Esophagus mucosa (tissue), 1 donor: ENCODE measurements at places on chromosomes 11 and 22. TPM values are rescaled to one million over a fixed set of nuclear protein-coding genes. Genes with fewer than 3 reads are reported as not detected.

- no peak for ATAC-seq
These were observed 20.8 kb downstream of the IL10RA start for GRCh38 chr11:118007040-118007439.

GRCh38 chr11:68890490-68891231 lies 13.0 kb downstream of the MRPL21 start:
- ATAC-seq, result peak; percentile 35

Gene TANGO2
- total RNA-seq, result 10.6 TPM

- ATAC-seq, result no peak
These were observed 28.1 kb upstream of the SLC5A12 start for GRCh38 chr11:26749927-26750326.

DNA sequence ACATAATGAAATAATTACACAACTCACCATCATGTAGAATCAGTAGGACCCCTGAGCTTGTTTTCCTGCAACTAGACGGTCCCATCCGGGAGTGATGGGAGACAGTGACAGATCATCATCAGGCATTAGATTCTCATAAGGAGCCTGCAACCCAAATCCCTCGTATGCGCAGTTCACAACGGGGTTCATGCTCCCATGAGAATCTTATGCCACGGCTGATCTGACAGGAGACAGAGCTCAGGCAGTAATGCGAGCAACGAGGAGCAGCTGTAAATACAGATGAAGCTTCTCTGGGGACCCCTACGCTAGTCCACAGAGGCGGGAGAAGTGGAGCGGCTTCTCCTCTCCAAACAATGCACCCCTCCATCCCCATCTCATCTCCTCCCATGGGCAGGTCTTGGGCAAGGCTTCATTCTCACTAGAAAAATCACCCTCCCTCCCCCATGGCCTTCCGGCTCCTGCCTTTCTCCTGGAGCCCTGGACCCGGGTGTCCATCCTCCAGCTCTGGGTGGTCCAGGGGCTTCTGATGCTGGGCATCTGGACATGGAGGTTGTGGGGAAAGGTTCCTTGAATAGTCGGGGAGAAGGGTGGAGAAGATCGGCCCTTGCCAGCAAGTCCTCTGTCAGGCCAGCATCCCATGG lies 16.2 kb upstream of the RAC2 start:
- ATAC-seq, result no peak

Gene PHLDB1
- total RNA-seq, result 9.3 TPM

Gene P2RY6
- 1.0 TPM for total RNA-seq

Gene LRP5
- 15.9 TPM for total RNA-seq

Gene MS4A4A
- 0.24 TPM for total RNA-seq

Gene RAG2
- total RNA-seq, result not detected

Gene TRIM64
- not detected for total RNA-seq

Gene VWCE
- total RNA-seq, result 0.52 TPM

Gene FXYD2
- not detected for total RNA-seq

DNA sequence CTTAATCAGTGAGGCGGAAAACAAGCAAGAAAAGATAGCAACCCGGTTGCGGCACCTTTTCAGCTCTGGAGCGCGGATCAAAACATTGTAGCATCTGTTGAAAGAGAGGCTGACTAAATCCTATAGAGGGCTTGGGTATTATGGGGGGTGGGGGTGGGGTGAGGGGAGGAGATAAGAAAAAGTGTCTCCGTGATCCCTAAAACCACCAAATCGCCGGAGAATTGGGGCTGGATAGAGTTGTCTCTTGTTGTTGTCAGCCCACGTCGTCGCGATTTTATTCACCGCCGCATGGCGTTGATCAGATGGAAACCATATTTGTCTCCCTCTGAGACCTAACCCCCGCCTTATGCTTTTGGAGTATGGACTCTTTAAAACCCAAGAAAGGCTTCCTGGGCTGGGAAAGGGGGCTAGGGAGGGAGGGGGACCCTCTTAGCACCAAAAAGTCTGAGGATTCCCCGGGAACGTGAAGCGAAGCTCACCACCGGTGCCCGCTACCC lies 13.0 kb downstream of the PAX6 start:
- no peak for ATAC-seq

DNA sequence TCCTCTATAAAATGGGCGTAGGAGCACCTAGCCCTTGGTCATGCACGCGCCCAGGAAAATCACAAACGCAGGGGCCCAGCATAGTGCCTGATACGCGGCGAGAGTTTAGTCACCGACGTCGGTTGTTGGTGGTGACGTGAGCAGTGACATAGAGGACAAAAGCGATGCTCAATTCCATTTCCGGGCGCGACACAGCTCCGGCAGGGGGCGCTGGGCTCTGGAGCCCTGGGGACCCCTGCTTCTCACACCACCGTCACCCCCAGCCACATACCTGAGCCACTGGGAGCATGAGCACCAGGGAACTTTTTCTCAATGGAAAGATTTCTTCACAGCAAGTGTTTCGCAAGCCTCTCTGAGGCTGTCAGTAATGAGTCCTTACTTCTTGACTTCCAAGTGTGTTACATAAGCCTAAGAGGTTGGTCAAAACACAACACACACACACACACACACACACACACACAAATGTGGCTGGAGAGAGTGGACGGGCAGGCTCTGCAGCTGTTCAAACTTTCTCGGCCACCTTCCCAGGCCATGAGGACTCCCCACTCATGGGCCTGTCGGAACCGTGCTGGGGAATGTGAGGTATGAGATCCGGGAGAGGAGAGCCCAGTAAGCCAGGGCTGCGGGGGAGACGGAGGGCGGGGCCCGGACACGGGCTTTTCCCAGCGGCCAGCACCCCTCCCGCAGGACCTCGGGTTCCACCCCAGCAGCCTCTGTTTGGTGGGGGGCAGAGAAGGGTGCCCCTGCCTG lies 36.9 kb upstream of the LINC01488 start:
- ATAC-seq, result peak; percentile 45

DNA sequence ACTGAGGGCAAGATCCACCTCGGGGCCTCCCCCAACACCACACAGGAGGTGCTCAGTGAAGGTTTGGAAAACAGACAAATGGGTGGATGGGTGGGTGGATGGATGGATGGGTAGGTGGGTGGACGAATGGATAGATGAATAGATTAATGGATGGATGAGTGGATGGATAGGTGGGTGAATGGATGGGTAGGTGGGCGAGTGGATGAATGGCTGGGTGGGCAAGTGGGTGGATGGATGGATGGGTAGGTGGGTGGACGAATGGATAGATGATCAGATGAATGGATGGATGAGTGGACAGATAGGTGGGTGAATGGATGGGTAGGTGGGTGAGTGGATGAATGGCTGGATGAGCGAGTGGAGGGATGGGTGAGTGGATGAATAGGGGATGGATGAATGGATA lies 863 bp upstream of the PRR33 start:
- no peak for ATAC-seq

DNA sequence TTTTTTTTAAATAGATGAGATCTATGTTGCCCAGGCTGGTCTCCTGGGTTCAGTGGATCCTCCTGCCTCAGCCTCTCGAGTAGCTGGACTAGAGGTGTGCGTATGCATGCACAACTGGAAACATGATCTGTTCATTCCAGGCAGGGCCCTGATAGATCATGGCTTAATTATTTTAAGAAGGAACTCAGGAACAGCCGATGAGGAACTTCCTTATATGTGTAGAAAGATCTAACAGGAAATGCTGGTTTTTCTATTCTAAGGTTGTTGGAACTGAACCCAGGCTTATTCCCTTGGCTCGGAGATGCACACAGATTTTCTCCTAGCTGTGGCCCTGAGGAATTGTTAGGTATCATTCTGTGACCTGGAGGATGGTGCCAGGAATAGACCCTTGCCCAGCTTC lies 32.4 kb downstream of the SPECC1L start:
- peak; percentile 73 for ATAC-seq

DNA sequence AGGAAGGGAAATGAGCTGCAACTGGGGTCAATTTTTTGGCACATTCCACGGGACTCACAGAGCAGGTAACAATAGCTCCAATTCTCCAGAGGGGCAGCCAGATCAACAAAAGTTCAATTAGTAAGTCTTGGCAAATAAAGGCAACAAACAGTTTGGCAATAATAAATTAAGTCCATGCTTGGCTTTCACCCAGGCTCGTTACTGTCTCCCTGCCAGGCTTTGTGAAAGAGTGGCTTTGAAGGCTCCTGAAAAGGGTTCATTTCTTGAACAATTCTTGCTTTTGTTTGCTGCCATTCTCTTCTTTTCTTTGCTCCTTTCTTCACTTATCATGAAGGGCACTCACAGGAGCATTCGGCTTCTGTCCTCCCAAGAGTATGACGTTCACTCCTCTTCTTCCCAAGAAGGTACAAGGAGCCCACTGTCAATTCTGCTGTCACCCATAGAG lies 123.3 kb downstream of the APIP start:
- no peak for ATAC-seq

- ATAC-seq, result no peak
These were observed 9.4 kb downstream of the PARVA start for GRCh38 chr11:12386745-12387144.

- no peak for ATAC-seq
These were observed 50.0 kb upstream of the RFPL3 start for GRCh38 chr22:32307617-32308016.

DNA sequence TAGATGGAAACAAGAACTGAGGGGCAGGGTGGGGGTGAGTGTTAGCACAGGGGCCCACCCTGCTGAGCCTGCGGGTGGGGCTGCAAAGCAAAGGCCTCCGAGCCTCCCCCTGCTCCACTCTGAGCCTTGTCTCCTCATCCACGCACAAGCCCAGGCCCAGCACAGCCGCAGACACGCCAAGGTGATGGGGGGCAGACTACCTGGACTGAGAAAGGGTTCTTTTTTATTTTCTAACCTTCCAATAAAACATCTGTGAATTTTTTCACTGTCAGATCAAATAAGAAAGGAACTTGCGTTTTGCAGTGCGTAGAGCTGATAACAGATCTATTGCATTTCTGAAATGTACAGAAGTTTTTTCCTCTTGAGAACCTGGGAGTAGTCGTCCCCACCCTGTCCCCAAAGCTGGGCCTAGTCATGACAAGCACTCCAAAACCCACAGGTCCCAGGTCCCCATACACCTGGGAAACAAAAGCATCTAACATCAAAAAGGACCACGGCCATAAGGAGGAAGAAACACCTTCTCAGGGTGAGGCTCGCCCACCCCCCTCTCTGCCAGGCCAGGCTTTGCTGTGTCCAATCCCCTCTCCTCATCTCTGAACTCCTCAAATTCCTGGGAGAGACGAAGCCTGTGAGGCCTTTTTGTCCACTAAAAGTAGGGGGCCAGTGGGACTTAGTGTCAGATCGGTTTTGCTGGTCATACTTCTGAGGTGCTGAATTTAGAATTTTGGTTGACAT lies 22.7 kb upstream of the CD5 start:
- ATAC-seq, result no peak

DNA sequence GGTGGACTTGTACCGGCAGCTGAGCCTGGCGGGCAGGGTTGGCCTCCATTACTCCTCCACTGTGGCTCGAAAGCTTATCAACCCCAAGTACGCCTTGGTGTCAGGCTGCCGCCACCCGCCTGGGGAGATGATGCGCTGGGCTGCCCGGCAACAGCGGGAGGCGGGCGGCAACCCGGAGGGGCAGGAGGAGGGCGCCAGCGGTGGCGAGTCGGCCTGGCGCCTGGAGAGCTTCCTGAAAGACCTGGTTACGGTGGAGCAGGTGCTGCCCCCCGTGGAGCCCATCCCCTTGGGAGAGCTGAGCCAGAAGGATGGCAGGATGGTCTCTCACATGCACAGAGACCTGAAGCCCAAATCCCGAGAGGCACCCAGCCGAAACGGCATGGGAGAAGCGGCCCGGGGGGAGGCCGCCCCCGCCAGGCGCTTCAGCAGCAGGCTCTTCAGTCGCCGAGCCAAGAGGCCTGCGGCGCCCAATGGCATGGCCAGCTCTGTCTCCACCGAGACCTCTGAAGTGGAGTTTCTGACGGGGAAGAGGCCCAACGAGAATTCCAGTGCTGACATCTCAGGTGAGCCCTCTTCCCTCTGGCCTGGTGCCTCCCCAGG lies 26.7 kb downstream of the FAM83F start:
- no peak for ATAC-seq

- ATAC-seq, result no peak
These were observed 9.5 kb downstream of the TPST2 start for GRCh38 chr22:26580240-26580962.

GRCh38 chr11:117830674-117831351 lies 6.3 kb upstream of the FXYD2 start:
- no peak for ATAC-seq

DNA sequence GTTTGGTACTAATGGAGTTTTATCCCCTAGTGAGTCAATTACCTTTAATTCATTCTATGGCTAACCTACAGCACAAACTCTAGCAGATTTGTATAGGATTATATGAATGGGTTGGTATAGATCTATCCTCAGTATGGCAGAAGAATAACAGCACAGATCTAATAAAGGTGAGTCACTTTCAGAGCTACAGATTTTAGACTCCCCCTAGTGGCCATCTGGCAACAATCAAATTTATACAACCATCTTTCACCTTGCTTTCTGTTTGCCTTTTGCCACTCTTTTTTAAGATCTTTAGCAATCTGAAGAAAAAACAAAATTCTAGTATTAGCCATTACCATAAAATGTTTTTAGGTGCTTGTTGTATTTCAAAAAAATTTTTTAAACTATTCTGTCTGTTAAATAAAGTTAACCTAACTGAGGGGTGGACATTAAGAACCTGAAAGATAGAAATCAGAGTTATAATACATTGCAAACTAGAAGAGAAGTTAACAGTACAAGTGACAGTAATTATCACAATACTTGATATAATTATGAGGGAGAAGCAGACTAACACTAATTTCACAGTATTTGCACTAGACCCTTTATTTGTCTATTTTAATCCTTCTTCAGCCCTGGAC lies 25.8 kb downstream of the DDIAS start:
- peak; percentile 73 for ATAC-seq

Gene KCNE3
- 2.5 TPM for total RNA-seq

GRCh38 chr22:23531966-23532705 lies 48.0 kb downstream of the IGLL1 start:
- ATAC-seq, result no peak

Gene YAP1
- 95.2 TPM for total RNA-seq

- ATAC-seq, result peak; percentile 47
These were observed 866 bp downstream of the GP1BB start for GRCh38 chr22:19723983-19724827.

DNA sequence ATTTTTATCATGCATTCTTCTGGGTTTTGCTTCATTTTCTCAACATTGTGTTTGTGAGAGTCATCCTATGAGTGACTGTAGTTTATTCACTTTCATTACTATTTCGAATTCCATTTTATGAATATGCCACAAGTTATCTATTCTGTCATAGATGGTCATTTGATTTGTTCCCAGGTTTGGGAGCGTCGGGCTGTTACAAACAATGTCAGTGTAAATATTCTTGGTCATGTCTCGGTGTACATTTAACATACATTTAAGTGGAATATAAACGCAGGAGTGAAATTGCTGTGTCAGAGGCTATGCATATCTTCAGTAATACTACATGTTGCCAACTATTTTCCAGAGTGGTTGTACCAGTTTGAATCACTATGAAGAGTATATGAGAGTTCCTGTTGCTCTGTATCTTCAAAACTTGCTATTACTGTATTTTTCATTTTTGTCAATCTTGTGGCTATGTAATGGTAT lies 2.4 kb downstream of the TRIM44 start:
- no peak for ATAC-seq

DNA sequence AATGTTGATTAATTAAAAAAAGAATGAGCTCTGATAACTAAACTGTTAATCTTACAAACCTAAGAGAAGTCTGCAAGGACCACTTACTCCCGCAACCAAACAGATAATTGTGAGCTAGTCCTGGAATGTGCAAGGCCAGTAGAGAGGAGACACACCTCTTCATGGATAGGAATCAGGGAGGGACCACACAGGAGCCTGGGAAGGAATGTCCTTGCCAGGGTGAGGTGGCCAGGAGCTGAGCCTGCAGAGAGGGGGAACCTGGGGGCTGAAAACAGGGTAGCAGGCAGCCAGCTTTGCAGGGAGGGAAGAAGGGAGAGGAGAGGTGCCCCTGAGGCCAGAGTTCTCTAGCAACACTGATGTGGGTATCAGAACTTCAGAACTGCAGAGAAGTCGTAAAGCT lies 9.4 kb upstream of the NLRP10 start:
- no peak for ATAC-seq

Gene SLC17A6
- total RNA-seq, result not detected

Gene ZBTB16
- total RNA-seq, result 5.4 TPM
